ENCODE measurements at places on chromosomes 4 and X.

- DNase-seq = no peak
Measured at GRCh38 chrX:42975906-42976305, 197.9 kb upstream of the PPP1R2C start.

DNA sequence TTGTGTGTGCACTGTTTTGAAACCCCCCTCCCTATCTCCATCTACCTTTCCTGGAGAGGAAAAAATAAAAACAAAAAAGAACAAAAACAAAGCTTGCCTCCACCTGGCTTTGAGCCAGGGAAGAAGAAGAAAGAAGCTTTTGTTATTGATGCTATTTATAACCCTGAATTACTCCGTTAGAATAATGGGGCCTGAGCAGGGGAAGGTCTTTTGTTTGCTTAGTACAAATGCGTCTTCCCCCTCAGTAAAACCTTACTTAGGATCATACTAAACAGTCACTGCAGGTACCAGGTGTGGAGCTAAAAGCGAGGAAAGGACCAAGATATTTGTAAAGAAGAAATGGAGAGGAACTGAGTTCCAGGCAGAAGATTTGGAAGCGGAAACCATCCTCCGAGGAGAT lies 352.1 kb downstream of the KCNIP4 start:
- peak; percentile 15 for DNase-seq

DNA sequence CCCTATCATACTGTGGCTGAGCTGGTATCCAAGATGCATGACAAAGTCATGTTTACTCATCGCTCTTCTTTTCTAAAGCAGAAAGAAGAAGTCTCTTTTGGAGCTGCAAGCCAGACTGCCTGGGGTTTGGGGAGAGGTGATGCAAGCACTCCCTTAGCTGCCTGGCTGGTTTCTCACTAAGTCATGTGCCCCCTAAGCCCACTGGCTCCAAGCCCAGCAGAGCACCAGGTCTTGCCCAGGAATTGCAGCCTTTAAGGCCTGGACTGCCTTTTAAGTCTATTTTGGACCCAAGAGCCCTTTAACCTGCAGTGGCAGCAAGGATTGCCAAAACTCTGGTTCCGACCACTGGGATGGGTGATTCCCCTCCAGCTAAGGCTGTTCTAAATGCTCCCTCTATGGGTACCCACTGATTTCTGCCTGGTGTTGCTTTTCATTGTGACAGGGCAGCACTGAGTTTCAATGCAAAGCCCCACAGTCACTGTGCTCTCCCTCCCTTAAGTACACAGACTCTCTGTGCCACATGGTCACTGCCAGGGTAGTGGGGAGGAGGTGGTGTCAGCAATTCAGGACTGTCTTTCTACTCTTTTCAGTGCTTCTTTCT lies 548.6 kb downstream of the TLL1 start:
- DNase-seq = no peak

DNA sequence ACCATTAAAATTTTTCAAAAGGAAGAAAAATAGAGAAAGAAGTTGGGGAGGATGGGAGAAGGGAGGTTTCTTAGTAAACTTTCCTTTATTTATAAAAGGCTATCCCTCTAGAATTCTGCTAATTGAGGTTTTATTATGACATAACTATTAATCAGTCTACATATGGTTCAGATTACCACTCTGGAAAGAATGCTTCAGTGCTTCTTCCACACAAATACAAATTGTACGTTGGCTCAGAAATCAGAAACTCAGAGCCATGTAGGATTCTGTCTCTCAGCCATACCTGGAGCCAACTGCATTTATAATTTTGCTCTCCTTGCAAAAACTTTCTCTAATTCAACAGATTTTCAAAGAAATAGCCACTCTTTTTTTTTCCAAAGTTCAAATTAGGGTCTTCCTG lies 37.1 kb downstream of the SRPX start:
- DNase-seq = no peak

GRCh38 chr4:147965873-147966272 lies 234.0 kb downstream of the ARHGAP10 start:
- no peak for DNase-seq

GRCh38 chr4:152578670-152579069 lies 42.8 kb upstream of the FBXW7 start:
- DNase-seq = no peak

- DNase-seq = no peak
Measured at GRCh38 chr4:145390571-145390970, 91.1 kb upstream of the SMAD1 start.

GRCh38 chrX:79270401-79270800 lies 96.7 kb downstream of the ITM2A start:
- DNase-seq = peak; percentile 1
